Neural progenitor cell (in vitro differentiated cells): ENCODE measurements at places on chromosomes 7 and 10. TPM values are rescaled to one million over a fixed set of nuclear protein-coding genes. Genes with fewer than 3 reads are reported as not detected.

The RET gene
- total RNA-seq: 1.4 and 2.7 TPM in 2 replicates

The GRM3 gene
- total RNA-seq: 13.6 and 22.2 TPM in 2 replicates

The CTNNA3 gene
- total RNA-seq: 11.3 and 12.9 TPM in 2 replicates

The PRSS37 gene
- not detected in 2 replicates for total RNA-seq

The TDRD1 gene
- total RNA-seq: 0.04 TPM in 1 of 2 replicates, not detected in the other

The MIOS gene
- 62.0 and 62.2 TPM in 2 replicates for total RNA-seq

The PRKAR2B gene
- total RNA-seq: 29.1 and 43.4 TPM in 2 replicates

The PALD1 gene
- 9.6 and 20.4 TPM in 2 replicates for total RNA-seq

The OPN1SW gene
- total RNA-seq: 0.46 TPM in 1 of 2 replicates, not detected in the other

The PNLIPRP3 gene
- not detected in 2 replicates for total RNA-seq

GRCh38 chr7:67637023-67637358 lies 640.4 kb downstream of the TYW1 start:
- DNase-seq: peak; percentile 44
- H3K27me3 ChIP-seq: no peaks in the 10 kb centered on the region
- no peak overlapping the region for H3K27ac ChIP-seq
- no peak overlapping the region for H3K4me3 ChIP-seq
- H3K4me1 ChIP-seq: no peaks in the 10 kb centered on the region

- H3K36me3 ChIP-seq: no peaks in the 10 kb centered on the region
- DNase-seq: no peak
- no peaks in the 10 kb centered on the region for H3K27me3 ChIP-seq
- H3K4me3 ChIP-seq: no peak overlapping the region
- H3K27ac ChIP-seq: no peak overlapping the region
These were observed 54.0 kb upstream of the KCNIP2 start for GRCh38 chr10:101897633-101898032.

DNA sequence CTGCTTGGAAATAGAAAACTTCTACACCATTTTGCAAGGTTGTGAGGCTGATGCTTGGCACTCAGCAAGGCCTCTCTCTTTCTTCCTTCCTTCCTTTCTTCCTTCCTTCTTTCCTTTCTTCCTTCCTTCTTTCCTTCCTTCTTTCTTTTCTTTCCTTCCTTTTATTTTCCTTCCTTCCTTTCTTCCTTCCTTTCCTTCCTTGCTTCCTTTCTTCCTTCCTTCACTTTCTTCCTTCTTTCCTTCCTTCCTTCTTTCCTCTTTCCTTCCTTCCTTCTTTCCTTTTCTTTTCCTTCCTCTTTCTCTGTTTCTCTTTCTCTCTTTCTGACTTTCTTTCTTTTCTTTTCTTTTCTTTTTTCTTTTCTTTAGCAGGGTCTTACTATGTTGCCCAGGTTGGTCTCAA lies 460.4 kb downstream of the KCNMA1 start:
- no peaks in the 10 kb centered on the region for H3K36me3 ChIP-seq
- H3K27ac ChIP-seq: no peak overlapping the region
- no peak overlapping the region for H3K4me3 ChIP-seq
- no peaks in the 10 kb centered on the region for H3K4me1 ChIP-seq
- DNase-seq: no peak

- DNase-seq: peak; percentile 93
- peak overlapping the region; percentile 41 for H3K27ac ChIP-seq
- H3K27me3 ChIP-seq: no peaks in the 10 kb centered on the region
- no peaks in the 10 kb centered on the region for H3K36me3 ChIP-seq
- peaks cover 50% of the 10 kb centered on the region for H3K4me1 ChIP-seq
These were observed 259.6 kb downstream of the RPS24 start for GRCh38 chr10:78292982-78293865.

GRCh38 chr10:104127411-104127810 lies 5.4 kb downstream of the SFR1 start:
- no peaks in the 10 kb centered on the region for H3K36me3 ChIP-seq
- no peaks in the 10 kb centered on the region for H3K27me3 ChIP-seq
- peak; percentile 64 for DNase-seq

DNA sequence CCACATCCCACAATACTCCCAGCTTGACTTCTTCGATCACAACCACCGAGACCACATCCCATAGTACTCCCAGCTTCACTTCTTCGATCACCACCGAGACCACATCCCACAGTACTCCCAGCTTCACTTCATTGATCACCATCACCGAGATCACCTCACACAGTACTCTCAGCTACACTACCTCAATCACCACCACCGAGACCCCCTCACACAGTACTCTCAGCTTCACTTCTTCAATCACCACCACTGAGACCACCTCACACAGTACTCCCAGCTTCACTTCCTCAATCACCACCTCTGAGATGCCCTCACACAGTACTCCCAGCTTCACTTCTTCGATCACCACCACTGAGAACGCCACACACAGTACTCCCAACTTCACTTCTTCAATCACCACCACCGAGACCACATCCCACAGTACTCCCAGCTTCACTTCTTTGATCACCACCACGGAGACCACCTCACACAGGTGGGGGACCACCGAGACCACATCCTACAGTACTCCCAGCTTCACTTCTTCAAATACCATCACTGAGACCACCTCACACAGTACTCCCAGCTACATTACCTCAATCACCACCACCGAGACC lies 8.6 kb downstream of the MUC3A start:
- no peak overlapping the region for H3K4me3 ChIP-seq
- H3K27me3 ChIP-seq: peaks cover 18% of the 10 kb centered on the region
- no peak overlapping the region for H3K27ac ChIP-seq
- no peak for DNase-seq
- no peaks in the 10 kb centered on the region for H3K4me1 ChIP-seq

DNA sequence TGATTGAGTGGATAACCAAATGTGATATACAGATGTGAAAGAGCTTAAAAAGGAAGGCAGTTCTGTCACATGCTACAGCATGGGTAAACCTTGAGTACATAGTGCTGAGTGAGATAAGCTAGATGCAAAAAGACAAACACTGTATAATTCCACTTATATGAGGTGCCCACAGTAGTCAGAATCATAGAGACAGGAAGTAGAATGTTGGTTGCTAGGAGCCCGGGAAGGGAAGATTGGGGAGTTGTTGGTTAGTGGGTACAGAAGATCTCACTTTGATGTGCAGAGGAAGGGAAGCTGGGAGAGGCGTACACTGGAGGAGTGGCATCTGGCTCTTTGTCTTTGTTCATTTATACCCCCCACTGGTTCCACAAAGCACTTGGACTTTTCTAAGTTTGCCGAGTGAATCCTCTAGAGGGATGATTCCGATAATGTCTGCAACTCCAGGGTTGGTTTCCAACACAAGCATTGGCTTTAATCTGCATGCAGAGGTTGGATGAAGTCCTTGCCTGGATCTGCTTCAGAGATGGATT lies 39.5 kb downstream of the TSPAN14 start:
- no peak overlapping the region for H3K27ac ChIP-seq
- no peak for DNase-seq
- no peaks in the 10 kb centered on the region for H3K36me3 ChIP-seq
- peaks cover 11% of the 10 kb centered on the region for H3K4me1 ChIP-seq

- H3K36me3 ChIP-seq: no peaks in the 10 kb centered on the region
- no peak overlapping the region for H3K4me3 ChIP-seq
- H3K27ac ChIP-seq: no peak overlapping the region
- H3K4me1 ChIP-seq: peaks cover 5% of the 10 kb centered on the region
These were observed 85.1 kb upstream of the KMT2E start for GRCh38 chr7:104928721-104929400.

DNA sequence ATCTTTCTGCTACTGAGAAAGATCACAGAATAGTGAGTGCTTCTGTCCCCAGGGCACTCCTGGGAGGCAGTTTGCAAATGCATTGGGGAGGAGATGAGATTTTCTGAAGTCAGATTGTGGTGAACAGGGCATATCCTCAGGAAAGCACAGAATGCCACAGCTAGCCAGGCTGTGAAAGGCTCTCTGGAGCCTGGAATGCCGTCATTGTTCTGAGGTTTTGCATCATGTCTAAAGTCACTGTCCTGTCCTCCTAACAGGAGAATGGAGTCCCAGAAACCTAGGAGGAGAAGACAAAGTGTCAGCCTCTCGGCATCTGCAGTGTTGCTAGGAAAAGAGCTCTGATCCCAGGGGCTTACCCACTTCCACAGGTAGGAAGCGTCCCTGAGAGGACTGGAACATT lies 69.2 kb upstream of the IGFBP3 start:
- H3K36me3 ChIP-seq: no peaks in the 10 kb centered on the region
- no peak overlapping the region for H3K4me3 ChIP-seq
- H3K4me1 ChIP-seq: peaks cover 2% of the 10 kb centered on the region
- H3K27me3 ChIP-seq: no peaks in the 10 kb centered on the region

- H3K27me3 ChIP-seq: no peaks in the 10 kb centered on the region
- H3K4me3 ChIP-seq: no peak overlapping the region
- H3K4me1 ChIP-seq: no peaks in the 10 kb centered on the region
- peaks cover 6% of the 10 kb centered on the region for H3K36me3 ChIP-seq
- no peak overlapping the region for H3K27ac ChIP-seq
These were observed 12.4 kb upstream of the TFAM start for GRCh38 chr10:58372607-58373441.

GRCh38 chr7:83452256-83452655 lies 196.7 kb downstream of the SEMA3E start:
- no peak overlapping the region for H3K27ac ChIP-seq
- DNase-seq: peak; percentile 29
- no peak overlapping the region for H3K4me3 ChIP-seq
- peaks cover 23% of the 10 kb centered on the region for H3K4me1 ChIP-seq
- peaks cover 3% of the 10 kb centered on the region for H3K36me3 ChIP-seq

- peaks cover 10% of the 10 kb centered on the region for H3K4me1 ChIP-seq
- no peak overlapping the region for H3K27ac ChIP-seq
- no peak for DNase-seq
- H3K36me3 ChIP-seq: no peaks in the 10 kb centered on the region
- no peak overlapping the region for H3K4me3 ChIP-seq
These were observed 4.1 kb downstream of the CPA1 start for GRCh38 chr7:130384371-130384801.

- no peak overlapping the region for H3K4me3 ChIP-seq
- DNase-seq: peak; percentile 20
- no peak overlapping the region for H3K27ac ChIP-seq
- H3K4me1 ChIP-seq: no peaks in the 10 kb centered on the region
- H3K36me3 ChIP-seq: no peaks in the 10 kb centered on the region
- H3K27me3 ChIP-seq: no peaks in the 10 kb centered on the region
These were observed 80.1 kb upstream of the PRSS1 start for GRCh38 chr7:142669074-142669654.

- H3K27ac ChIP-seq: no peak overlapping the region
- no peaks in the 10 kb centered on the region for H3K4me1 ChIP-seq
- H3K36me3 ChIP-seq: no peaks in the 10 kb centered on the region
- H3K4me3 ChIP-seq: no peak overlapping the region
- no peak for DNase-seq
These were observed 31.2 kb downstream of the MACC1 start for GRCh38 chr7:20185988-20186387.

DNA sequence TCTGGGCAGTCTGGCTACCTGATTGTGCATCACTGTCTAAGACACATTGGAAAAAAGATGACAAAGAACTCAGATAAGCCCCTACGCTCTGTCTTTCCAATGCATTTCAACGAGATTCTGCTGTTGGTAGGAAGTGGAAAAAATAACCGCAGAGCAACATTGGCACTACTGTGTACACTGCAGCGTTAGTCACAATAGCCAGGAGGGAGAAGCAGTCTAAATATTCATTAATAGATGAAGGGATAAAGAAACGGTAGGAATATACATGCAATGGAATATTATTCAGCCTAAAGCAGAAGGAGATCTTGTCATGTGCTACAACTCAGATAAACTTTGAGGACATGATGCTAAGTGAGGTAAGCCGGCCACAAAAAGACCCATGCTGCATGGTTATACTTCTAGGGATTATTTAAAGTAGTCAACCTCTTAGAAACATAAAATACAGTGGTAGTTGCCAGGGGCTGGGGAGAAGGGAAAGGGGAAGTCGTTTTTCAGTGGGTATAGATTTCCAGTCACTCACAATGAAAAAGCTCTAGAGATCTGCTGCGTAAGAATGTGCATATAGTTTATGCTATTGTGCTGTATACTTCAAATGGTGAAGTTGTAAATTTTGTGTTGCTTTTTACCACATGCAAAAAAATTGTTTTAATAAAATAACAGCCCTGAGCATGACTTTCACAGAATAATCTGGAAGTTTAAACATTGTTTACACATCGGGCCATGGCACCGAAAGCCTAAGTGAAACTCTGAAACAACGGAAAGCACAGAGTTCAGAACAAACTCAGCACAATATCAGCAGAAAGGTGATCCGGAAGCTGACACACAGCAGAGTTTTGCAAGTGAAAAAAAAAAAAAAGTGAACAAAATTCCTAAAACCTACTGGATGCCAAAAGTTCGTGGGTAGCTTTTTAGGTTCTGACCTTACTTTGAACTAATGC lies 40.1 kb downstream of the ELMO1 start:
- no peak for DNase-seq
- no peaks in the 10 kb centered on the region for H3K36me3 ChIP-seq
- H3K27ac ChIP-seq: no peak overlapping the region
- H3K4me3 ChIP-seq: no peak overlapping the region
- no peaks in the 10 kb centered on the region for H3K27me3 ChIP-seq
